ENCODE measurements at places on chromosomes 3 and 15. TPM values are rescaled to one million over a fixed set of nuclear protein-coding genes. Genes with fewer than 3 reads are reported as not detected.

- DNase-seq = no peak
- no peaks in the 10 kb centered on the region for H3K4me1 ChIP-seq
- no peak overlapping the region for H3K27ac ChIP-seq
- no peak overlapping the region for H3K4me3 ChIP-seq
Measured at GRCh38 chr15:68719672-68720071, 101.0 kb downstream of the ANP32A start.

GRCh38 chr3:148861277-148861869, 3.7 kb upstream of the CPA3 start:
- H3K27ac ChIP-seq = no peak overlapping the region
- H3K36me3 ChIP-seq = no peaks in the 10 kb centered on the region
- H3K4me1 ChIP-seq = no peaks in the 10 kb centered on the region
- H3K4me3 ChIP-seq = no peak overlapping the region
- no peak for DNase-seq

DNA sequence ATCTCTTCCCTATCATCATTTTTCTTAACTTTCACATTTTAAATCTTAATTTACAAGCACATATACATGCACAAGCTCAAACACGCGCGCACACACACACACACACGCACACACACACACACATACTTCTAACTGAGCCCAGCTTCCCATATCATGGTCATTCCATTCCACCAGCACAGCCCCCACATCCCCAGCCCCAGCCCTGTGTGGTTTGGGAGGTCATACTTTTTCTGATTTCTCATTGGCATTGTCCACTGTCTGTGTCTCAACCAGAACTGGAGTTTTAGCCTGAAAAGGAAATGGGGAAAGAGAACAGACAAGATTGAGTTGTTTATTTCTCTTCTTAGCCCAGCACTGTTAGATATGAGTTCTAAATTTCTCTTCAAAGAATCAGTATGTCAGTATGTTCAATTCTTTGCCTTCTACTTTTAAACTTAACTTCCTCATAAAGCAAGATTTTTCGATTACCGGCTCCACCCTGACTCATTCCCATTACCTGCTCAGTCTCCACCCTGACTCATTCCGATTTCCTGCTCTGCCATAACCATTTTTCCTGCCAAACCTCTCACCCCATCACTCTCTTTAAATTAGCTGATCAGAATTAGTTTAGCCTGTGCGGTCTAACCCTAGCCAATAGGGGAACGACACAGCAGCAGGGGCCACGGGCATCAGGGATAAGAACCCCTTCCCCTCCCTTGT, 6.4 kb downstream of the IQCF1 start:
- no peak overlapping the region for H3K4me3 ChIP-seq
- no peaks in the 10 kb centered on the region for H3K27me3 ChIP-seq
- no peak overlapping the region for H3K27ac ChIP-seq

DNA sequence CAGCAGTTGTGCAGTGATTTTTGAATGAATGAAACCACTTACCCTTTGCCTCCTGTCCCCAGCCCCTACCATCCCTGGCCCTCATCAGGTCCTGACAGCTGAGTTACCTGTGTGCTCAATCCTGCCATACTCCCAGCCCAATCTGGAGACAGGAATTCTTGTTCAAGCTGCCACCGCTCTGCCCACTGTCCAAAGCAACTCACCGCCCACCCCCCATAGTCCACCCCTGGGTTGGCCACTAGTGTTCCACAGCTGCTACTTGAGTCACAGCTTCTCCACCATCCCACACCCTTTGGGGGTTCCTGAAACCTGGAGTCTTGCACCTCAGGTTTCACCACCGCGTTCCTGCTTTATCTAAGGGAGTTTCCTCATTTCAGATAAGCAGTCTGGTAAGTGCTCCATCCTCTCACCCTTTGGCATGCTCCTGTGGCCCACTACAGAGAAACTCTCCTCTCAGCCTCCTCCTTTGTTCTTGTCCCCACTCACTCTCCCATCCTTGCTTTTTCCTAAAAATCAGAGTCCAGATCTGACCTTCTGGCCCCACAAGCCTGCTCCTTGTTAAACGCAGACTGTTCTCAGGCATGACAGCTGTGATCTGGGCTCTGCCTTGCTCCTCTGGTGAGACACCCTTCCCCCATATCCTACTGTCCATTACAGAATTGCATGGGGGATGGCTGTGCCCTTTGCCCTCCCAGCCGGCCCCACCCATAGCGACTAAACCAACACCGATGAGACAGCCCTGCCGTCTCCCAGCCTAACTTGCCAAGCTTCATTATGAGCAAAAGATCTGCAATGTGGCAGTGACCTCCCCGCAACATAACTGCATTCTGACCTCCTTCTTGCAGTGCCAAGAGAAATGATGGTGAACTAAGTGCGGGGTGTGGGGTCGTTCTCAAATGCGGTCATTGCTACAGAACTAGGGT, 50.0 kb downstream of the CYP19A1 start:
- H3K36me3 ChIP-seq = no peaks in the 10 kb centered on the region
- H3K4me3 ChIP-seq = no peak overlapping the region
- no peaks in the 10 kb centered on the region for H3K4me1 ChIP-seq
- H3K27ac ChIP-seq = no peak overlapping the region

- H3K4me3 ChIP-seq = no peak overlapping the region
- no peak overlapping the region for H3K27ac ChIP-seq
- H3K36me3 ChIP-seq = no peaks in the 10 kb centered on the region
- DNase-seq = no peak
- no peaks in the 10 kb centered on the region for H3K27me3 ChIP-seq
- no peaks in the 10 kb centered on the region for H3K4me1 ChIP-seq
Measured at GRCh38 chr3:182183716-182184430, 472.1 kb downstream of the SOX2 start.

DNA sequence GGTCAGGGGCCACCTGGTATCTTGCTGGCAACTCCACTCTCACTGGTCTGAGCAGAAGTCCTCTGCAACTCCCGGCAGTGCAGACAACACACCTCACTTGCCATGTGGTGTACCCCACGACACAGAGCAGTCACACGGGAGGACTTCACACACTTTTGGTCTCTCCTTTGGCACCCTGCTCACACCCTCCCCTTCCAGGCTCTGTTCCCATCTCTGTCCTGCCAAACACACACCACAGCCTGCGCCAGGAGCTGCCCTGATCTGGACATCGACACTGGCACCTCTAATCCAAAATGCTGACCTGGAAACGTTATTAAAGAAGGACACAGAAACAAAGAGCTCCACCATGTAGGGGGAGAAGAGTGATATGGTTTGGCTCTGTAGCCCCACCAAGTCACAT, 57.2 kb downstream of the SLC41A3 start:
- H3K4me1 ChIP-seq = no peaks in the 10 kb centered on the region
- H3K36me3 ChIP-seq = peaks cover 15% of the 10 kb centered on the region
- H3K27ac ChIP-seq = no peak overlapping the region
- no peaks in the 10 kb centered on the region for H3K27me3 ChIP-seq
- no peak overlapping the region for H3K4me3 ChIP-seq
- no peak for DNase-seq

Gene NIT2
- total RNA-seq = 29.2 TPM

Gene C3orf70
- 22.7 TPM for total RNA-seq

DNA sequence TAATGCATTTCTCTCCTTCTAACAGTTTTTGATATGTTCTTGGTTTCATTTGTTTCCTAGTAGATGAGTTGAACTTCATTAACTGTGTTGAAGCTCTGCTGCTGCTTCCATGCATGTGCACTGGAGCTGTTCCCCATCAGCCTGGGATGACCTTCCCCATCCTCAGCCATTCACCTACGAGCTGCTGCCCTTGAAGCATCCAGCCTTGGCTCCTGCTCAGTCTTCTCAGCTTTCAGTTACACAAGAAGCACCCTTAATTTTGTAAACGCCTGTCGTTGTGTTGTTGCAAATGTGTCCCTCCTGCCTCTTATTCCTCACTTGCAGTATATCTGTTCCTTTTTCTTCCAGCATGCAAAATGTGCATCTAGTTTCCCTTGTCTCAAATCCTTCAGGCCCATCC, 8.5 kb upstream of the ZXDC start:
- H3K36me3 ChIP-seq = no peaks in the 10 kb centered on the region
- peaks cover 4% of the 10 kb centered on the region for H3K4me1 ChIP-seq
- H3K4me3 ChIP-seq = no peak overlapping the region
- H3K27ac ChIP-seq = no peak overlapping the region
- H3K27me3 ChIP-seq = no peaks in the 10 kb centered on the region

Gene LRRC34
- total RNA-seq = 5.1 TPM

DNA sequence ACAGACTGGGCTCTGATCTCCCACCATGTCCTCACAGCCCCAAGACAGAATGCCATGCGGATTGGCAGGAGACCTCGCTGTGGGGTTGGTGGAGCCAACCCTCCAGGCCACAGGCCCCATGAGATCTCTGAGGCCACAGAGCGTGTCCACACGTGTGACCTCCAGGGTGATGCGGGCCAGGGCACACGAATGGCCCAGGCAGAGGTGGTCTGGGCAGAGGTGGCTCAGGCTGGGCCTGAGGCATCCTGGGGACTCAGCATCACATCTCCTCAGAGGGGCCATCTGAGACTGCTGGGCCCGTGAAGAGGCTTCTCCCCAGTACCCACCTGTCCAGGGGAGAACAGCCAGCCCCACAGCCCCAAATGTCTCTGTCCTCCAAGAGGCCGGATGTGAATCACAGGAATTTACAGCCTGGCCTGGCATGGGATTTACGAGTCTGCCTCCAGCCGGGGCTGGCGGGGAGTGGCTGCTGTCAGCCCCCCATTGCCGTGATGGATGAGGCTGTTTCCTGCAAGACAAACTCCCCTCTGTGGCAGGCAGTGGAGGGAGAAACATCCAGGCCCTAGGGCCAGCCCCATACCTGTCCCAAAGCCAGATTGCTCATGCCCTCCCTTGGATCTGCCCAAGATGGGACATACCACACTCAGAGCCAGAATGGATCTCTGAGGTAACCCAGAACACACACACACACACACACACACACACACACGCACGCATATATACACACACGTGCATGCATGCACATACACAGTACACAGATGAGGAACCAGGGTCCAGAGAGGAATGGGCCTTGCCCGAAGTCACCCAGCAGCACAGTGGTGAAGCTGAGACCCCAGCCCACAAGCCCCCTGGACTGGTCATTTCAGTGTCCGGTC, 208.3 kb downstream of the TBC1D2B start:
- H3K27ac ChIP-seq = no peak overlapping the region
- no peaks in the 10 kb centered on the region for H3K4me1 ChIP-seq
- no peaks in the 10 kb centered on the region for H3K27me3 ChIP-seq
- no peaks in the 10 kb centered on the region for H3K36me3 ChIP-seq
- no peak overlapping the region for H3K4me3 ChIP-seq
- no peak for DNase-seq

Data from thoracic aorta (tissue), 2 donors.